ENCODE measurements at places on chromosomes 6 and 20. TPM values are rescaled to one million over a fixed set of nuclear protein-coding genes. Genes with fewer than 3 reads are reported as not detected.

STMND1 gene
- polyA plus RNA-seq, result not detected

GRCh38 chr6:11139051-11139960, 27.8 kb upstream of the ERVFRD-1 start:
- DNase-seq, result no peak

DNA sequence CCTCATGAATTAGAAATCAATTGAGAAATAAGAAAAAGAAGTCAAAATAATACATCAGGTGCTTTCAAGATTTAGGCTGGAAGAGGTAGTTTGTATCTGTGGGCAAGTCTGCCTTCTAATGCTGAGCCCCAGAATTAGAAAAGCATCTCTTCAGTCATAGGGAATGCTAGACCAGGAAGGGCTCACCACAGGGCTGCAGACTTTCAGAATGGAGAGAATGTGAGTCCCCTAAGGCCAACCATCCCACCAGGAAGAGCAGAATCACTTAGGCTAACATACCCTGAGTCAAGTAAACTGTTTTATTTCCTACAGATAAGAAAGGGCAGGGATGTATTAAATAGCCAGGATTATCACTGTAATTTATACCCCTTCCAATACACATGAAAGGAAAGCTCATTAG, 510.2 kb downstream of the RNF144B start:
- no peak for DNase-seq

COL11A2 gene
- polyA plus RNA-seq, result 1.1 TPM

- DNase-seq, result no peak
Measured at GRCh38 chr6:111474106-111474505, 8.9 kb downstream of the REV3L start.

GRCh38 chr20:32752458-32753250, 9.4 kb upstream of the COMMD7 start:
- DNase-seq, result no peak

DNA sequence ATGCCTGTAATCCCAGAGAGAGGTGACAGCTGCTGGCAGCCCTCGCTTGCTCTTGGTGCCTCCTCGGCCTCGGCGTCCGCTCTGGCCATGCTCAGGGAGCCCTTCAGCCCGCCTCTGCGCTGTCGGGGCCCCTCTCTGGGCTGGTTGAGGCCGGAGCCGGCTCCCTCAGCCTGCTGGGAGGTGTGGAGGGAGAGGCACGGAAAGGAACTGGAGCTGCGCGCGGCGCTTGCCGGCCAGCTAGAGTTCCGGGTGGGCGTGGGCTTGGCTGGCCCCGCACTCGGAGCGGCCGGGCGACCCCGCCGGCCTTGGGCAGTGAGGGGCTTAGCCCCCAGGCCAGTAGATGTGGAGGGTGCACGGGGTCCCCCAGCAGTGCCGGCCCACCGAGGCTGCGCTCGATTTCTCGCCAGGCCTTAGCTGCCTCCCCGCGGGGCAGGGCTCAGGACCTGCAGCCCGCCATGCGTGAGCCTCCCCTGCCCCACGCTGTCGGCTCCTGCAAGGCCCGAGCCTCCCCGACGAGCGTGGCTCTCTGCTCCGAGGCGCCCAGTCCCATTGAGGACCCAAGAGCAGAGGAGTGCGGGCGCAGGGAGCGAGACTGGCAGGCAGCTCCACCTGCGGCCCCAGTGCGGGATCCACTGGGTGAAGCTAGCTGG, 34.6 kb downstream of the C6orf52 start:
- DNase-seq, result peak; percentile 46

DNA sequence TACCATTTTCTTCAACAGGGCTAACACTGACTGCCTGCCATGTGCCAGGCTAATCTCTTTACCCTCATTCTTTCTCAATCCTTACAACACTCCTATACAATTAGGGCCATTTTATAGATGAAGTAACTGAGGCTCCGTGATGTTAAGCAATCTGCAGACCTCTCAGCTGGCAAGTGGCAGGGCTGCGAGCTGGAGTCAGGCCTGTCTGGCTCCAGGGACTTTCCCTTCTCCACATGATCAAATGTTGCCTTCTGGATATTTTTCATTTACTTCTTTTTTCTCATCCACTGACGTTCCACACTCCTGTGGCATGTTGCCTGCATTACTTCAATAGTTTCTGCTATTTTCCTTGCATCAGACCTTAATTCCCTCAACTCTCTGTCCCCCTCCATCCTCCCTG, 55.2 kb upstream of the TAGAP start:
- no peak for DNase-seq

GRCh38 chr20:61756966-61757677, 308.6 kb downstream of the TAF4 start:
- no peak for DNase-seq

MDC1 gene
- polyA plus RNA-seq, result 5.9 TPM
